ENCODE measurements at places on chromosomes 3 and 15.
A peak's percentile ranks its signal among the peaks of the same experiment; 100 is the strongest.

GRCh38 chr3:23611737-23612295, 193.9 kb upstream of the UBE2E1 start:
- peak; percentile 73 for DNase-seq

- no peak for DNase-seq
These were observed 13.0 kb upstream of the APOD start for GRCh38 chr3:195596765-195597171.

DNA sequence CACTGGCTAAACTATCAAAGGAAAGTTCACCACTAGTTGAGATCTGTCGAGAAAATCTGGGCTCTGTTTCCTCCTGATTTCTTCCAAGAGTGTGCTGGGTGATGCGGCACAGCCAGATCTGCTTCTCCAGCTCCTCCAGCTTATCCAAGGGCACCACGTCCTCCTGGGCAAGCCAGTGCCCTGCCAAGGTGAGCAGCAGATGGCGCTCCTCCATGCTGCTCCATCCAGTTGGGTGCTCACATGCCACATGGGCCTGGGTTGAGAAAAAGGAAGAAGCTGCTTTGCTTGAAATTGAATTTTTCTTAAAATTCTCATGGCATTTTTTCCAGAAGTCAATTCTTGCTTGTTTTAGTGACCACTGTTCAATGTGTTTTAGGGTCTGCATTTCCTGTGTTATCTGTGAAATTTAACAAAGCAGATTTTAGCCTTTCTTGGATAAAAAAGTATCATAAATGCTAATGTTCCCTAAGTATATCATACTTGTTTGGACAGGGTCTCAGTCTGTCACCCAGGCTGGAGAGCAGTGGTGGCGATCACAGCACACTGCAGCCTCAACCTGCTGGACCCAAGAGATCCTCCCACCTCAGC, 47.3 kb downstream of the EIF3J start:
- DNase-seq: peak; percentile 34

DNA sequence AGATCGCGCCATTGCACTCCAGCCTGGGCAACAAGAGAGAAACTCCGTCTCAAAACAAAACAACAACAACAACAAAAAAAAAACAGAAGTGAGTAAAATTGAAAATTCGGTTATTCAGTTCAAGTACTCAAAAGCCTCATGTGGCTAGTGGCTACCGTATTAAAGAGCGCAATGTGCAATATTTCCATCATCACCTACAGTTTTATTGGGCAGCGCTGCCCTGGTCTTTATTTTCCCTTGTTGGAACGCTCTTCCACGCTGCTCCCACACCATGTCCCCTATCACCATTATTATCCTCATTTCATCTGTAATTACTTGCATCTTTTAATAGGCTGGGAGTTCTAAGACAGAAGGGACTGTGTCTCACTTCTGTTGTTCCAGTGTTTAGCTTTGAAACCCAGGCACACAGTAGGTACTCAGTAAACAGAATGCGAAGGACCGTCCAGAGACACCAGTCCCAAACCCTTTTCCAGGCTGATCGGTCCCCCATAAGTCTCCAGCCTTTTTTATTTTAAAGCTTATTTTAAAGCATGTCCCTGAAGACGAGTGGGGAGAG, 423 bp upstream of the HACD3 start:
- no peak for DNase-seq

DNA sequence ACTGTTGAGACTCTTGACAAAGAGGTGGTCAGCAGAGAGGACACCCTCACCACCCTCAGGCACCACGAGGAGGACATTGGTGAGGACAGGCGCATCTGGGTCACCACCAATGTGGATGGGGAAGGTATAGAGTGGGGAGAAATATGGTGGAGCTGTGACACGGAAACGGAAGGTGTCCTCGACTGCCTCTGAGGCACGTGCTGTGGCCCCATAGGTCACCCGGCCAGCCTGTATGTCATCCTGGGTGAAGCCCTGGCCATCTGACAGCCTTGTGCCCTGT, 24.4 kb downstream of the CSPG4 start:
- DNase-seq: no peak

GRCh38 chr15:76588811-76589747, 252.5 kb downstream of the ISL2 start:
- DNase-seq: no peak

GRCh38 chr15:47711655-47712054, 5.7 kb upstream of the SEMA6D start:
- DNase-seq: no peak

- no peak for DNase-seq
These were observed 8.1 kb upstream of the SLC9A9 start for GRCh38 chr3:143856252-143856970.

- DNase-seq: no peak
These were observed 190.3 kb upstream of the PFN2 start for GRCh38 chr3:150161011-150161410.

DNA sequence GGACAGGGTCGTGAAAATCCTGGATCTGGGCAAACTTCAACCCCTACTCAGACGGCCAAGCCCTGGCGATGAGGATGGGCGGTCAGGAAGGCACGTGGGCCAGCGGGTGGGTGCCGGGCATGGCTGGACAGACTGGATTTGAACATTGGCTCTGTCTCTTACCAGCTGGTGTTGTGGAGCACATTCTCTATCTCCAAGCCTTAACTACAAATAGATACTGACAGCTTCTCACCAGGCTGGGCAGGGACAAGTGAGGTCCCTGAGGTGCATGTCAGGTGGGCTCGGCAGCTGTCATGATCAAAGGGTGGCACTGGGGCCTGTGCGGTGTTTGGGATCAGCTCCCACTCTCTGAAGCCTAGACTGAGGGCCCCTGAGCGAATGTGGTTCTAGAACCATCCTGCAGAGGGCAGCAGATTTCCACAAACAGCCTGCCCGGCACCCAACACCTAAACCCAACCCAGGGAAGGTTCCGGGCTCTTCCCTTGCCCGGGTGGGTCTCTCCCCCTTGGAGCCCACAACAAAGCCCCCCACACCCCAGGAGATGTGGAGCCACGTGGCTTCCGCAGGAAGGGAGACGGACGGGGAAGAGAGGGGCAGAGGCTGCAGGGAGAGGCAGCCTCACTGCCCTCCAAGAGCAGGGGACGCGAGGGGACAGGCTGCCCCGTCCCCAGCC, 58.4 kb downstream of the RGMA start:
- peak; percentile 46 for DNase-seq

DNA sequence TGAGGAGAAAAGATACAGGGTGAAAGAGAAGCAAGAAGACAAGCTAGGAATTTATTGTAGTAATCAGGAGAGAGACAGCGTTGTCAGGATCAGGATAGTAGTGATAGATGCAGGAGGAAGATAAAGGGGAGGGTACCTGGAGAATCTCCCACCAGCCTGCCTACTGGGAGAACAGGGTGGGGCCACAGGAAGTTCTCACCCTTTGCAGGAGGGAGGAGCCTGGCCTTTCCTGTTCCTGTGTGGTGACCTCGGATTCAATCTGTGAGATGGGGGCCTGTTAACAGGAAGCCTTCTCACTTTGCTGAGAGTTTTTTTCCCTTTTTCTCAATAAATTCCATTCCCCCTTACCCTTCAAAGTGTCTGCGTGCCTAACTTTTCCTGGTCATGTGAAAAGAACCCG, 37.6 kb downstream of the GMPS start:
- DNase-seq: peak; percentile 10

GRCh38 chr3:183192650-183193300, 30.2 kb upstream of the LAMP3 start:
- DNase-seq: no peak

GRCh38 chr3:120381503-120381902, 32.3 kb upstream of the LRRC58 start:
- no peak for DNase-seq

- peak; percentile 33 for DNase-seq
These were observed 58.9 kb upstream of the GOLGA8J start for GRCh38 chr15:30023798-30024295.

- DNase-seq: no peak
These were observed 132.2 kb downstream of the FNDC3B start for GRCh38 chr3:172171396-172172075.

GRCh38 chr3:142077859-142078500, 71.4 kb downstream of the TFDP2 start:
- no peak for DNase-seq

GRCh38 chr3:133573629-133574194, at the start of gene CDV3:
Gene CDV3 (plus strand): TSS chr3:133573686. CDS start chr3:133574045, 359 bp downstream.
- no peak for DNase-seq

- no peak for DNase-seq
These were observed 1.7 kb upstream of the CLN6 start for GRCh38 chr15:68231102-68231818.

All from NCI-H226 (cell line).